Liver (tissue), 10 donors: ENCODE measurements at places on chromosomes 12 and 14. TPM values are rescaled to one million over a fixed set of nuclear protein-coding genes. Genes with fewer than 3 reads are reported as not detected.

DNA sequence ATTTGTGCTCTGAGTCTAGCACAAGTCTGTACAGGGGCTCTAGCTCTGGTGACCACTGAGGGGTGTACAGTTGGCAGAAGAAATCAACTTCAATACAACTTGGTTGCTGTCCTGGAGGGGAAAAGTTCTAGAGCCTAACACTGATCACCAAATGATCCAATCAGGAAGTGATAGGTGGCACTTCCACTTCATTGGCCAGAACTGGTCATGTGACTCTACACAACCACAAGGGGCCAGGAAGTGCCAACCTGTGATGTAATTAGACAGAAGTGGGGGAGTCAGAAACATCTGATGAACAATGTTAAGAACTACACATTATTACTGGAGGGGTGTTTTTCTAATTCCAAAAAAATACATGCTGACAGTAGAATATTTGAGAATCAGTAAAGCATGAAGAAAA lies 401.6 kb downstream of the VRK1 start:
- DNase-seq: no peak

- DNase-seq: no peak
Observed at GRCh38 chr12:13764748-13765147, 216.7 kb downstream of the GRIN2B start.

DNA sequence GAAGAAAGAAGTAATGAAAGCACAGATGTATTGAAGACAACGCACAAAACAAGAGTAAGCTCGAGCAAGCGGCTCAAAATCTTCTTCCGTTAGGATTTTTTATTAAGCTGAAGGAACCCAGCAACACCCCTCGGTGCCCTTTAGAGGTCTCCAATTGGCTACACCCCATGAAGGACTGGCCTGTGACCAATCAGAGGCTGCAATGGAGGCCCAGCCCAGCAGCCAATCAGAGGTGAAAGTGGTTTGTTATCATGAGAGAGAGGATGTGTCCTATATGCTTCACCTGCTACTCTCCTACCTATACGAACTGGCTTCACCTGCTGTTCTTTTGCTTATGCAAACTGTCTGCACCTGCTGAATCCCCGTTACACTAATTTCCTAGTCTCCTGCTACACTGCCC lies 358.8 kb downstream of the C12orf50 start:
- no peak for DNase-seq

DNA sequence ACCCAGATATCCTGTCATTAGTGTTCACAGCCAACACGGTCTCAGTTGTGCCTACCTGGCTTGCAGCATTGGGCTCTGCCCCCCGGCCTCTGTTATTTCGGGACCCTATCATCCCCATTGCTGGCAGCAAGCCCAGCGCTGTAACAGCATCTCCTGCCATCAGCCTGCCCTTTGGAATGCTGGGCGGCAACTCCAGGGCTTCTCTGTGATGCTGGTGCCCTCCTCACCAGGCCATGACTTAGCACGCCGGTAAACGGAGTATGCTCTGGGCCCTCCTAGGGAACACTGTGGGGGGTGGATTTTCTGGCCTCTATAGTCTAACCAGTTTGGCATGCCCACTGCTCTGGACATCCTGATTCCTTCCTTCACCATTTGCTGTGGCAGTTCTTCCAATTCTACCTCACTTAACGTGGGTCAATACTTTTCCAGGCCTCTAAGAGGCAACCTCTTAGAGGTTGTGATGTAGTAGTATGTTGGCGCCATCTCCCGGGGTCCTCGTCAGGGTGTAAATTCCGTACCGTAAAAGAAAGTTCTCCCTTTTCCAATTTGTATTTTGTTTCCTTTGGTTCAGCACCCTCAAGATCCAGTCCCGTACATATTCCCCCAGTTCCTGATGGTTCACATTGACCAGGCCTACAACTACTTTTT lies 80.0 kb downstream of the SINHCAF start:
- no peak for DNase-seq

DNA sequence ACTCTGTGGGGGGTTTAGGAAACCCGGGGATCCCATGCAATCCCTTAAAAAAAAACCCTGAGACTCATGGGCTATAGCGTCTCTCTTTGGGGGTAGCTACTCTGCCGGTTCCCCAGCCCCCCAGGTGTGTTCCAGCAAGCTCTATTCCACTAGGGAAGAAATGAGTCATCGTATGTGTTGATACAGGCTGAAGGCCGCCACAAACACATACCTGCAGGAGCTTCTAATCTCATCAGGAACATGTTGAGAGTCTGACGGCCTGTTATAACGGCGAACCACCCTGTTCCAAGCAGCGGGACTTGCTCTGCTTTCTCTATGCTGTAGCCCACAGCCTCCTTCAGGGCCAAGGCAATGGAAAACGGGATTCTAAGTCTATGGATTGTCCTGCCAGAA lies 977 bp upstream of the KRT5 start:
- peak; percentile 28 for DNase-seq

- DNase-seq: no peak
Observed at GRCh38 chr12:3436461-3437065, 54.4 kb upstream of the PRMT8 start.

Gene FGF6
- not detected for total RNA-seq

Gene GLT8D2
- 0.79 TPM for total RNA-seq

Gene ARHGAP9
- 12.0 TPM for total RNA-seq

DNA sequence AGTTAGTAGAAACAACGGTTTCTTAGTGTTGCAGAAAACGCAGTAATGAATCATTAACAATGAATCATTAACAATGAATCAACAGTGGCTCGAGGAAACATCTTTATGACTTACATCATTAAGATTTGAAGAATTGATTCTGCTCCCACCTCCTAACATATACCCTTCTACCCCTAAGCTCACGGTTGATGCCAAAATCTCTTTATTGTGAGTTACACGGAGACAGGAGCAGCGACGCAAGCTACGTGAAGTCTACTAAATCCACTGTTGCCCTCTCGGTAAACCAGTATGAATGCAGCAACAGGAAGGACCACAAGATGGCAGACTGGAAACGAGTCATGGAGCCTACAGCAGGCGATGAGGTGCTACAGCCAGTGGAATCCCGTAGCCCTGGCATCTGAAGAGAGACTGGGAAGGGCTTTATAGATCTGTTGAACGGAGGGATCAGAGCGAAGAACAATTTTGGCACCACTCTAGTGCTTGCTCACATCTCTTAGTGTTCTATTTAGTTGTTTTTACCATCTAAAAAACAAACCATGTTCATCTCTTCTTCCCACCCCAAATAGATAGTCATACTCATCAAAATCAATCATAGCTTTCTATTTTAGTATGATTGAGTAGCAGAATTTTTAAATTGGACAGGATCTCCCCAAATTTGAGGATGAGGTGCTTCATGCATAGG lies 332.7 kb downstream of the DUSP6 start:
- peak; percentile 67 for DNase-seq

Gene IFNG
- 0.08 TPM for total RNA-seq

- DNase-seq: no peak
Observed at GRCh38 chr12:75432924-75433323, 42.0 kb downstream of the GLIPR1L2 start.

DNA sequence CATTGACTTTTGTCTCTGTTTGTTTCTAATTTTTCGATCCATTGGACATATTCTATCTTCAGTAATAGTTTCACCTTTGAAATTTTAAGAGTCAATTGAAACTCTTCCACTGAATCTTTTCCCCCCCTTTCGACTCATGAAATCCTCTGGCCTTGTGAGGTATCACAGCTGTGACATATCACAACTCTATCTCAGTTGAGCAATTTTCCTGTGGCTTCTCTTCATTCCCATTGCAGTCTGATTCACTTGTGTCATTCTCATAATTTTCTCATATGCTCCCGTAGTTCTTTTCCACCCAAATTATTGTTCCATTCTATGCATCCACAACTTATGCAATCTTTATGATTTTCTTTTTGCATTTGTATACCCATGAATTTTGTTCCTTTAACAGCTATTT lies 261.6 kb downstream of the DACT1 start:
- DNase-seq: no peak

Gene DDX11
- 13.4 TPM for total RNA-seq

- DNase-seq: no peak
Observed at GRCh38 chr12:20411345-20411744, 43.0 kb downstream of the PDE3A start.

GRCh38 chr14:71563492-71564153 lies 368.6 kb upstream of the RGS6 start:
- DNase-seq: no peak
